Left forelimb (tissue), 1 donor: ENCODE measurements at places on chromosomes 16 and 17.

- no peak for DNase-seq
These were observed 166.2 kb upstream of the KCNJ16 start for GRCh38 chr17:69908626-69909368.

DNA sequence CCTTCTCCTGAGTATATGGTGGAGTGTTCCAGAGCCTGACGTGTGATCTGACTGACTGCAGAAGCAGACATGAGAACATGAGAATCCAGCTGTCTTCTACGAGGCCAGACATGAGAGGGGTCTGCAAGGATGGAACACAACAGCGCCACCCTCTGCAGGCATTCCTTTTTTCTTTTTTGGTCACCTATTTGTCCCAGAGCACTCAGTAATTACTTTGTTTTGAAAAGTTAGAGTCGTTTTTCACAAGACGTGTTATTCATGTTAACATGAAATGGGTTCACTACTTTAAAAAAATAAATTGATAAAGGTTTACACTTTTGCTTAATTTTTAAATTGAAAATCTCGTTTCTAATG, 43.8 kb upstream of the ATP2A3 start:
- no peak for DNase-seq

- DNase-seq: no peak
These were observed 4.1 kb downstream of the ZNF213 start for GRCh38 chr16:3138823-3139426.

DNA sequence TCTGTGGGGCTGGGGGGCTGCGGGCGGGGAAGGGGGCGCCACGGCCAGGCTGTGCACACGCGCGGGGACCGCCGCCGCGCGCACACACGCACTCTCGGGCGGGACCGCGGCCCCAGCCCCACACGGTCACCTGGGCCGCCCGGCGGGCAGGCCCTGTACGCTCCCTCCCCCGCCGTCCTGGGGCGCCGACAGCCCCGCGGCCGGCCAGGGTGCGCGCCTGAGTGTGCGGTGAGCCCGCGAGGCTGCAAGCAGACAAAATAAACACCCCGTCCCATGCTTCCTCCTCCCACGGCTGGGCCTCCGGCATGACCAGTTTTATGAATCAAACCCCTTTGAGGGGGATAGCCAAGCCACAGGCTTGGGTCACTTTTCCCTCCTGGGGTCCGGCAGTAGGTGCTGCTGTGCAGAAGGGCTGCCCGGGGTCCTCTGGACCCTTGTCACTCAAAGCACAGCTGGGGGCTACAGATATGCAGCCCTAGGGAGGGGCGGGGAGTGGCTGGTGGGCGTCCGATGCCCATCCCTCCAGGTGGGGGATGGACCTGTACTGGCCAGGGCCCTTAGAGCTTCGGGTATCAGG, 441 bp downstream of the VASN start:
- DNase-seq: no peak

GRCh38 chr16:89506791-89507191, 1.4 kb upstream of the SPG7 start:
- no peak for DNase-seq

DNA sequence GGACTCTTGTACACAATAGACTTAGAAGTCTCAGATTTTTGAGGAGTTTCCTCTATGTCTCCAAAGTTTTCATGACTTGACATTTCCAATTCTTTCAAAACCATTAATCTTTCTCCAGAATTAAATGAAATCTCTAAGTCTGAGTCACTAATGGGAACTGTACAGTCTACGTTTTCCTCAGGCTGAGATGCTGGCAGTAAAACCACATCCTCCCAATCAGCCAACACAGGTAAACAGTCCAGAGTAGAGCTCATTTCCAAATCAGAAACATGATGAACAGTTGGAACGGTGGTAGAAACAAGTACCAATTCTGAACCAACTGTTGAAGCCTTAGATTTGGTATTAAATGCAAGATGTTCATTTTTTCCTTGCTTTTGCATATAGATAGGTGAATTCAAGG, 7.9 kb downstream of the ERI2 start:
- no peak for DNase-seq

GRCh38 chr16:72783716-72784318, 264.1 kb downstream of the ZFHX3 start:
- no peak for DNase-seq

DNA sequence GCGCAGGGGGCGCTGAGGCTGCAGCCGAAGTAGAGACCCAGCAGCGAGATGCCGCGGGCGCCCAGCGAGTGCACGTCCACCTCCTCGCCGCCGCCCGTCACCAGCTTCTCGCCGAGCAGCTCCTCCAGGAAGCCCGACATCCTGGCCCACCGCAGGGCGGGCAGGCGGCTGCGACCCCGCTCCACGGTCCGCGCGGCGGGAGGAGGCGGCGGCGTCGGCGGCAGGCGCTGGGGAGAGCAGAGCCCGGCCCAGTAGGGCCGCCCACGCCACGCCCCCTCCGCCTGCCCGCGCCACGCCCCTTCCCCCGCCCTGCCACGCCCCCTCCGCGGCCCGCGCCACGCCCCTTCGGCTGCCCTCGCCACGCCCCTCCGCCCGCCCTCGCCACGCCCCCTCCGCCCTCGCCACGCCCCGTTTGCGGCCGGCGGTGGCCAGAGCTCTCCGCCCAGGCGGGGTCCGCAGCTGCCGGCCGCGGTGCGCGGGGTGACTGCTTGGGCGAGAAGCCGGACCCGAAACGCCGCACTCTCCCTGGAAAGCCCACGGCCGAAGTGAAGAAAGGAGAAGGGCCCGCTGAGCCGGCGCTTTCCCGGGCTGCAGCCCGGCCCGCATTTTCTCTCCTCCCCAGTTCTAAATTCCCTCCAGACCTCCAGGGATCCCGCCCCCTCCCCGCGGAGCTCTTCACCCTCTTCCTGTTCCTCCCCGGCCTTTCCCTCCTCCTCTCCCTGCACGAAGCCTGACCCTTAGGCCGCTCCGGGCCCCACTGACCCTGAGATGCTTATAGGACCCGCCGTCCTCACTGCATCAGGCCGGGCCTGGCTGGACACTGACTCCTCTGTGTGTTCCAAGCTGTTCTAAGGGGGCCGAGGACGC, at the start of gene NXN:
Gene NXN, minus strand, starts transcription at position 238 of the 867 bp plus-strand sequence.
- DNase-seq: peak; percentile 98

- no peak for DNase-seq
These were observed 52.5 kb upstream of the NKD1 start for GRCh38 chr16:50495673-50496072.

- DNase-seq: no peak
These were observed 52.6 kb downstream of the RAB11FIP4 start for GRCh38 chr17:31444026-31444425.

GRCh38 chr16:20976576-20976975, 76.0 kb downstream of the LYRM1 start:
- DNase-seq: no peak

DNA sequence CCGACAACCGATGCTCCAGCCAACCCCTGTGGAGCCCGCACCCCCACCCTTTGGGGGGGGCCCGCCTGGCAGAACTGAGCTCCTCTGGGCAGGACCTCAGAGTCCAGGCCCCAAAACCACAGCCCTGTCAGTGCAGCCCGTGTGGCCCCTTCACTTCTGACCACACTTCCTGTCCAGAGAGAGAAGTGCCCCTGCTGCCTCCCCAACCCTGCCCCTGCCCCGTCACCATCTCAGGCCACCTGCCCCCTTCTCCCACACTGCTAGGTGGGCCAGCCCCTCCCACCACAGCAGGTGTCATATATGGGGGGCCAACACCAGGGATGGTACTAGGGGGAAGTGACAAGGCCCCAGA, 17.9 kb downstream of the NGFR start:
- DNase-seq: no peak

GRCh38 chr16:68866933-68867332, 23.6 kb downstream of the TANGO6 start:
- no peak for DNase-seq

- no peak for DNase-seq
These were observed 2451.0 kb downstream of the TP53TG3F start for GRCh38 chr16:35910409-35910808.

DNA sequence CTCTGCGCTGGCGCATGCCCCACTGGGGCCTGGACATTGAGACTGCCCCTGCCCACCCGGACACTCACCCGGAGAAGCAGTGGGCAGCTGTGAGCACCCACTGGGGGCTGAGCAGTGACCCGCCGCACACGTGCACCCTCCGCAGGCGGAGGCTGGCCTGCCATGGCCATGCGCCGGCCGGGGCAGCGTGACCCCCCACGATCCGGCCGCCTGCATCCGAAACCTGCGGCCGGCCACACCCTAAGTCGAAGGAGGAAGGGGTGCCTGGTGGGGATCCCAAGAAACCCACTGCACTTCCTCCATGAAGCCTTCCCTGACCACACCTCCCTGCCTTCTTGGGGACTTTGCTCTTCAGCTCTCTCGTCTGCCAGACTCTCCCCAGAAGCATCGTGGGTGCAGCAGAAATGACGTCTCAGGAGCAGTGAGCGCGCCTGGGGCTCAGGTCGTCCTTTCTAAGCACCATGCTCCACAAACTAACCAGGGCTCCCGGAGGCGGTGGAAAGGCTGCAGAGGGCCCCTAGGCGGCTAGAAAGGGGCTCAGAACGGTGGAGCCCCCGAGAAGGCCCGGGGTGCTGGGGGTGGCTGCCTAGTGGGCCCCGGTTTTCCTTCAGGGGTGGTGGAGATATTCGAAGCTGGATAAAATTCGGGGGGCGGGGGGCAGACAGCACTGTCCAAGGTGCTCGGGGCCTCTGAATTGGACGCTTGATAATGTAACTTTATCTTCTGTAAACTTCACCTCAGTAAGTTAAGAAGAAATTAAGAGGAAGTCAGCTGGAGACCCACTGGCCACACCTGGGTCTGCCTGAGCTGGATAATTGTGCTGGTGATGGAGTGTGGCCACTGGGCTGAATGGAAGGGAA, 1.5 kb downstream of the TPSG1 start:
- no peak for DNase-seq

GRCh38 chr16:64225036-64225435, 896.8 kb downstream of the CDH11 start:
- DNase-seq: no peak

- no peak for DNase-seq
These were observed 701 bp downstream of the PIPOX start for GRCh38 chr17:29043539-29044145.

- DNase-seq: no peak
These were observed 112.1 kb downstream of the BANP start for GRCh38 chr16:88063211-88063773.

- DNase-seq: no peak
These were observed 1.2 kb downstream of the RHOT1 start for GRCh38 chr17:32143527-32143870.

DNA sequence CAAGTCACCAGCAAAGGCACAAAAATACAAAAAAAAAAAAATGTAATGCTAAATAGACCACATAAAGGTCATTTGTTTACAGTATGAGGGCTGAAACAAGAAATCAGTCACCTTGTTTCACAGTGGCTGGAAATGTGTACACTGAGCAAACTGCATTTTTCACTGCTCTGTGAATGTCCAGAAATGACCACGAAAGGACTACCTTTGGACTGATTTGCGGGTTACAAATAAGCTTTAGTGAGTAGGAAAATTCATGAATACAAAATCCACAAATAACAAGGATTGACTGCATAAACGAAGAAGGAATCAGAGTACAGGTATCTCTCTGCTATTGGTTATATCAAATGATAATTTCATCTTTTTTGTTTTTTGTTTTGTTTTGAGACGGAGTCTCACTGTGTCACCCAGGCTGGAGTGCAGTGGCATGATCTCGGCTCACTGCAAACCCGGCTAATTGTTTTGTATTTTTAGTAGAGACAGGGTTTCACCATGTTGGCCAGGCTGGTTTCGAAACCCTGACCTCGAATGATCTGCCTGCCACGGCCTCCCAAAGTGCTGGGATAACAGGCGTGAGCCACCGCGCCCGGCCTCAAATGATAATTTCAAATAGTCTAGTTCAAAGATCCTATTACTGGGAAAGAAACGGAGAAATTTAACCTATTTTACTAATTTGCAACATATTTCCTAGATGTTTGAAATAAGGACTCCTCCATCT, 30.5 kb downstream of the CYTH1 start:
- DNase-seq: no peak

- DNase-seq: no peak
These were observed 49.2 kb downstream of the CRISPLD2 start for GRCh38 chr16:84868829-84869472.

DNA sequence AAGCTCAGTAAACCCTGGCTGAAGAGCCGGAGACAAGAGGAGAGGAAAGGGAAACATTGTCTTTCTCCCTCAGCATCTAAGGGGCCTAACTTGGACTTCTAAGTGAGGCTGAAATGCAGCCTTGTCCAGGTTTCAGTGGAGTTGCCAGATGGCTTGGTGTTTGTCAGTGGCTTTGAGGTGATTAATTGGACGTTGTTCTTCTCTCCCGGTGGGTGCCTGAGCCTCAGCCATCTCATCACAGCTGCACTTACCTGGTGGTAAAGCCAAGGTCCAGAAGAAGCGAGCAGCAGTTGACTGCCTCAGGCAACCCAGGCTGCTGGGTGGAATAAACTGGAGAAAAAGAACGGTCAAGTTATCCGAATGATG, 202.2 kb upstream of the NLRP1 start:
- DNase-seq: no peak

DNA sequence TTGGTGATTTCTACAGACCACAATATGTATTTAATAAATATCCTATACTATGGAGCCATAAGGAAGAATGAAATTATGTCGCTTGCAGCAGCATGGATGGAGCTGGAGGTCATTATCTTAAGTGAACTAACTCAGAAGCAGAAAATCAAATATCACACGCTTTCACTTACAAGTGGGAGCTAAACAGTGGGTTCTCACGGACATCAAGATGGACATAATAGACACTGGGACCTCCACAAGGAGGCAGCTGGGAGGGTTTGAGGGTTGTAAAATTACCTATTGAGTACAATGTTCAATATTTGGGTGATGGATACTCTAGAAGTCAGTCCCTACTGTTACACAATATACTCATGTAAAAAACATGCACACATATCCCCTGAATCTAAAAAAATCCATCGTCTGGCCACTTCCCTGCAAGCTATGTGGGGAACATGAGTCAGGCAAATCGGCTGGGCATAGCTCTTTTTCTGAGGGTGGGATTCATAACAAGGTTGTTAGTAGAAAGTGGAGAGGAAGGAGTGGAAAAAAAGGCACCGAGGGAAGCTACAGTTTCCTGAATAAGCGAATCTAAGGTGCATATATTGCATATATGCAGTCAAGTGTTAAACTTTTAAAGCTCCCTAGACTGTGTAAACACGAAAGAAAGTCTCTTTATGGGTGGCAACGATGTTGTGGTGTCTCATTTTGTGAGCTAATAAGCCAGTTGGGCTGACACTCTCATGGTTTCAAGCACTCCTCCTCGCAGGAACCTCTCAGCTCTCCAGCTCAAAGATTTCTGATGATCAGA, 135.2 kb upstream of the CPHXL start:
- DNase-seq: no peak

- peak; percentile 28 for DNase-seq
These were observed 1.3 kb downstream of the NQO1 start for GRCh38 chr16:69724981-69725479.

- DNase-seq: no peak
These were observed 23.1 kb downstream of the DEF8 start for GRCh38 chr16:89971495-89972243.

- no peak for DNase-seq
These were observed 7.9 kb downstream of the PLLP start for GRCh38 chr16:57276596-57276995.

GRCh38 chr17:42266918-42267766, 9.0 kb downstream of the STAT5B start:
- no peak for DNase-seq

GRCh38 chr16:51163894-51164566, 13.0 kb upstream of the SALL1 start:
- no peak for DNase-seq

- no peak for DNase-seq
These were observed 5.2 kb downstream of the USP7 start for GRCh38 chr16:8958344-8959167.

- DNase-seq: peak; percentile 83
These were observed at the start of gene C1QTNF1 for GRCh38 chr17:79023886-79024771. Gene C1QTNF1 (plus strand): TSS chr17:79024169. CDS start chr17:79043969, 19,800 bp downstream.
